ENCODE measurements at places on chromosomes 11 and 22. TPM values are rescaled to one million over a fixed set of nuclear protein-coding genes. Genes with fewer than 3 reads are reported as not detected.

Gene EFCAB6
- polyA plus RNA-seq = not detected

Gene DDI1
- not detected for polyA plus RNA-seq

Gene SMIM35
- 0.77 TPM for polyA plus RNA-seq

Gene NXPE1
- not detected for polyA plus RNA-seq

Gene LRRC56
- 0.92 TPM for polyA plus RNA-seq

Gene HBB
- polyA plus RNA-seq = 1,002 TPM
